ENCODE measurements at places on chromosomes 11 and 22.

DNA sequence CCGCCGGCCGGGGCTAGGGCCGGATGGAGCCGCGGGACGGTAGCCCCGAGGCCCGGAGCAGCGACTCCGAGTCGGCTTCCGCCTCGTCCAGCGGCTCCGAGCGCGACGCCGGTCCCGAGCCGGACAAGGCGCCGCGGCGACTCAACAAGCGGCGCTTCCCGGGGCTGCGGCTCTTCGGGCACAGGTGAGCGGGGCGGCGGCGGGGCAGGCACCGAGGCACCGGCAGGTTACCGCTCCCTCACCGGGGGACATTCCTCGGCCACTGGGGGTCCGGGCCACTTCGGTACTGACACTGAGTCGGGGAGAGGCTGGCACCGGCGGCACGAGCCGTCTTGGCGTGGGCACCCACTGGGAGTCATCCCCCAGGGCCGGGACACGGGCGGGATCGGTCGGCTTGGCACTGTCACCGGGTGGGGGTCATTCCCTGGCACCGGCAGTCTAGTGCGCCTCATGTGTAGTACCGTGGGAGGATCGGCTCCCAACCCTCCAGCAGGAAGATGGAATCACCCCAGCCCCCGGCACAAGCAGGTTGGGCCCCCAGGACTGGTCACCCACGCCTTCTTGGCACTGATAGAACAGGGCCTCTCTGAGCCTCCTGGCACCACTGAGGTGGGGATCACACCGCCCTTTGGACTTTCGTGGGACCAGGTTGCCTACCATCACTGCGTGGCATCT lies 511 bp downstream of the DGKZ start:
- peak; percentile 79 for DNase-seq

DNA sequence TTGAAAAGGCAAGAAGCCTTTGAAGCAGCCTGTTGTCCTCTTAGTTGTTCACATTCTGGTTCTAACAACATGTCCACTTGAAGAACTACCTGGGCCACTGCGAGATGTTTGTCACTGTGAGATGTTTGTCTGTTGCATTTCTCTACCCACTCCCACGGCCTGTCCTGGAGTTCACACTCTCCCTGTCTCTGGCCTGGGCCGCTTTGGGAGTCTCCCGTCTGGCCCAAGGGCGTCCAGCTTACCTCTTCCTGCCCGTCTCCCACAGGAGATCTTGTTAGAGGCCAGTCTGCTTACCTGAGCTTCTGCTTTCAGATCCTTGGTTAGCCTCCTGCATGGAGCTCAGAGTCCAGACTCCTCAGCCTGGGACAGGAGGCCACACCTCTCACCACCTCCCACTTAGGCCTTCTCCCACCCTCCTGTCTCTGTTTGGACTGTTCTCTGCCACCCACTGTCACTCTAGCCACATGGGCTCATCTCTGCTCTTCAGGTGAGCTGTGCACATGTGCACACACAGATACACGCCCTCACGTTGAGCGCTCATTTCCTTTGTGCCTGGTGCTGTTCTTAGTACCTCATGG lies 66.0 kb downstream of the TBC1D22A start:
- no peak for DNase-seq

- no peak for DNase-seq
Observed at GRCh38 chr11:117932426-117932825, 3.2 kb upstream of the TMPRSS13 start.

DNA sequence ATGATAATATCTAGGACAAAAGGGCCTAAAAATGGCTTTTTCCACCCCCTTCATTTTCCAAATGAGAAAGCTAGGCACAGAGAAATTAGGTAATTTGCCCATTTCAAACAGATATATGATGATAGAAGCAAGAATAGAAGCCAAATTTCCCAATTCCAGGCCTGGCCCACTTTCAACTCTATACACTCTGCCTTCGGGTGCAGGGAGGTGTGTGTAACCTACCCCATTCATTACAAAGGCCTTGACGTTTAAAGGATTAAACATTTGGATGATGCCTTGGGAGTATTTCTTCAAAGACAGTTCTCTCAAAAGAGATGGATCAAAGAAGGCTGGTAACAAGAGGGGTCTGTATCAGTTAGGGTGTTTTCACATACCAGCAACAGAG lies 134.1 kb downstream of the CCDC34 start:
- DNase-seq, result no peak

DNA sequence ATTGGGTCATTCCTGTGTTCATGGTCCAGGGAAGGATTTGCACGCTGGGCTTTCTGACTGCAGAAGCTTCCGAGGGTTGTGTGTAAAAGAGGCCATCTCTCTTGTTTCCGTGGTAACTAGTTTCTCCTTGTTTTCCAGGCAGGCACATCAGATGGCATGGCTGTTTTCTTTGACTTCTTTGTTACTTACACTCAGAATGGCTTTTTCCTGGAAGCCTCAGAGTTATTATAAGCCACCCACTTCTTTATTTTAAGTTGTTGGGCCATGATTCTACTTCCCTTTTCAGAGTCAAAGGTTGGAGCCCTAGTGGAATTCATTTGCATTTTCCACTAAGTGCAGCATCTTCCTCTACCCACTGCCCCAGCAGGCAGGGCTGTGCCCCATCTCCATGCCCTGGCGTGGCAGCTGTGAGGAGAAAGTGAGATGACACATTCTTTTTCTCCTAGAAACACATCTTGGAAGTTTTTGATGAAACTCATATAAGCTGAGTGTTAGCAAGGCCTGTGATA lies 94.9 kb downstream of the PRR5L start:
- peak; percentile 66 for DNase-seq
